ENCODE measurements at places on chromosomes 2 and 18. TPM values are rescaled to one million over a fixed set of nuclear protein-coding genes. Genes with fewer than 3 reads are reported as not detected.
A peak's percentile ranks its signal among the peaks of the same experiment; 100 is the strongest.

DNA sequence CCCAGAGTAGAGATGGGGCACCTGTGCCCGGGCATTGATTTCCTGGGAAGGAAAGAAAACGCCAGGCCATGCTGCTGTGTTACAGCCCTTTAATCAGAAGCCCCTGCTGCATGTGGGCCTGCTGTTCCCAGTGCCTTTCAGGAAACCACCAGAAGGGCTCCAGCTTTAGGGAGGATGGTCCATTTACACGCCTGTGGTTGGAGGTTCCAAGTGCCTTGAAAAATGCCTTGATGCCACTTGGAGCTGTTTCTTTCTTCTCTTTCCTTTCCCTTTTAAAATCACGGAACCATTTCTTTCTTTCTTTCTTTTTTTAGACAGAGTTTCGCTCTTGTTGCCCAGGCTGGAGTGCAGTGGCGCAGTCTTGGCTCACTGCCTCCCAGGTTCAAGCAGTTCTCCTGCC is 60.5 kb downstream of the AGAP1 start:
- no peak for DNase-seq

Gene LRRTM4
- 0.36 TPM for total RNA-seq

DNA sequence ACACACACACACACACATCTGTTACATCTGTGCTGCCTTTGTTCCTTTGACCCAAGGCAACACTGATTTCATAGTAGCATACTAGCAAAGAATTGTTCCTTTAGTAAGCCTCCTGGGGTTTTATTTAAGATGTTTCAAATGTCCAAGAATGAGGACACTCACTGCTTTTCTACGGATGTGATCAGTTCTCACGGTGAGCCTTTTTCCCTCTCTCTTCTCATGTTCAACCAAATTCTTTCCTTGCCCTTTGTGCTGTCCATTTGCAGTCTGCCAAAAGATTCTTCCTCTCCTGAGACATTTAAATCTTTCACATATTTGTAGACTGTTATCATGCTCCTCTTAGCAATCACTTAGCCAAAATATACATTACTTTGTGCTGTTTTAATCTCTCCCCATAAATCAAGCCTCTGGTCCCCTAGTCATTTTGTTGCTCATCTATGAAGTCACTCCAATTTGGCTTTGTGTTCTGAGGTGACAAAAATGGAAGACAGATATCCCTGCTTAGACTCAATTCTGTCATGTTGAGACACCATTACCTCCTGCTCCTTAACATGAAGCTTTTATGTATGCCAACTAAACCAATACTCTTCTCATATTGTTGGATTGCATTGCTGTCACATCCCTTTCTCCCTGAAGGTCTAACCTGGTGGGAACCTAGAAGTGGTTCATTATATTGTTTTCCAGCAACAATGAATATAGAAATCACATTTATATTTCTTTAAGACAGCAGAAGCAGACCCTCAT is 1605.3 kb upstream of the ACVR2A start:
- peak; percentile 70 for DNase-seq

- no peak for DNase-seq
Observed at GRCh38 chr18:64444819-64445218, 295.9 kb upstream of the LINC00305 start.
